Stimulated activated CD8-positive, alpha-beta memory T cell treated with anti-CD3 and anti-CD28 coated beads, Interleukin-15, amount 100 ng/mL, for 1 hour (primary cell): ENCODE measurements at places on chromosomes 12 and 14.

- DNase-seq: no peak
Measured at GRCh38 chr14:34833549-34834523, 41.3 kb downstream of the BAZ1A start.

GRCh38 chr14:62347562-62348011, 585.4 kb downstream of the SNAPC1 start:
- DNase-seq: no peak

DNA sequence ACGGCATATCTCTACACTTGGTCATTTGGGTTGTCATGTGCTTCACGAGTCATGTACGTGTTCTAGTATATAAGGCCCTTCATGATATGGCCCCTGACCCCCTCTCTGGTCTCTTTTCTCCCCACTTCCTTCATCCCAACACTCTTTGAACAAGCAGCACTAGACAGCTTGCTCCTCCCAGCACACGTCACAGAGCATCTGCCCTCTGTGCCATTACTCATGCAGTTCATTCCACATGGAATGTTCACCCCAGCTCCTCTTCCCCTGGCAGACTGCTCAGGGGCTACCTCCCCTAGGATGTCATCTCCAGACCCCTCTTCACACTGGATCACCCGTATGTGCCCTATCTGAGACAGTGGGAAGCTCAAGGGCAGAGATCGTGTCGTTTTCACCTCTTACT, 14.1 kb upstream of the LRP1-AS start:
- no peak for DNase-seq

DNA sequence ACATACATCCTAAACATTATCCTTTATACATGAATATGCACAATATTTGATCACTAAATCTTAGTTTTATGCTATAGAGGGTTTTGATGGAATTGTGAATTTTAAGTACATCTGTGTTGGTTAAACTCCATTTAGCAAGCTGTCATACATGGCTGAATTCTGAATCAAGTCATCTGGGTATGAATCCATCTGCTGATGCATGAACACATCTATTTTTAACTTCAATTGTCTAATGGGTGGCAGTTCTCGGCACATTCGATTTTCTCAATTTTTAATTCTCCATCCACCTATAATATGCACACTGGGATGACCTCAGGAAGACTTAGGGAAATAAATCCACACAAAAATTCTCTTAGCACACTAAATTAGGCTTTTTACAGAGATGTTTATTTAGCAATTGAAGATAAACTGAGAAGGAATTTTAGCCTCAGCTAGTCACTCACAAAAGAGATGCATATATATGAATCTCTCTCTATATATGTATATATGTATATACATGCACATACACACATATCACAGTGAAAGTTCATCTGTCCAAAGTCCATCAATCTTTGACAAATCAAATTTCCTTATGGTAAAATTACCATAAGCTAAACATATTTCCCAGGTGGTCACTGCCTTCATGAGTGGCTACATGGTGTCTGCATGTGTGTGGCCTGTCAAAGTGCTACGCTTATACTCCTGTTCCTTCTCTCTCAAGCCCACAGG, 44.5 kb upstream of the VPS33A start:
- DNase-seq: no peak

GRCh38 chr14:59278111-59278510, 89.6 kb downstream of the DAAM1 start:
- DNase-seq: no peak

- no peak for DNase-seq
Measured at GRCh38 chr14:84750284-84750683, 779.7 kb upstream of the FLRT2 start.

DNA sequence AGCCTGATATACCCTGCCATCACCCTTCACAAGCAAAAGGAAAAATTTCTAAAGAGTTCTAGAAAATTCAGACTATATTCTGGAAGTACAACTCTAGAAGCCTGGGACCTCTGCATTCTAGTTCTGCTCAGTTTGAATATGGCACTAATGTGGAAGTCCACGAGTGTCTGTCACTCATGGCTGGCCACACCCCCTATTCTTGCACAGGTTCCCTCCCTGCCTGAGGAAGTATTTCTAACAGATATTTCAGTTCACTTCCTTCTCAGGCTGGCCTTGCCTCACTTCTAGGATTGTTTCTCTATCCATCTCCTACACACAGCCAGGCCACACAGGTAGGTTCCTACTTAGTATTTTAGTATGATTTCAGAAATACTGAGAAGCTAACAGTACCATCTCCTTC, 67.4 kb downstream of the PHLDA1 start:
- no peak for DNase-seq

DNA sequence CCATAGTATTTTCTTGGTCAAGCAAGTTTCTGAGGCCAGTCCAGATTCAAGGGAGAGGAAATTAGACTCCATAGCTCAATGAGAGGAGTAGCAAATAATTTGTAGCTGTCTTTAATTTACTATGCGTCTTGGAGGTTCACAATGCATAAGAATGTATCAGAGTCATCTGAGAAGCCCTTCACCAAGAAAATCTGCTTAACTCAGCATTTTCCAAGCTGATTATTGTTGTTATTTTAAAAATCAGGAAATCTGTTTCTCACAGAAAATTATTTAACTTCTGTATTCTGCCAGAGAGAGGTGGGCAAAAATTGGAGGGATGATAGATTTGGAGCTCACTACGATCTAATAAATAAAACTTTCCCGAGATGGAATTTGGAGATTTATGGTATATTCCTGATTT, 72.0 kb downstream of the SMOC1 start:
- DNase-seq: no peak

DNA sequence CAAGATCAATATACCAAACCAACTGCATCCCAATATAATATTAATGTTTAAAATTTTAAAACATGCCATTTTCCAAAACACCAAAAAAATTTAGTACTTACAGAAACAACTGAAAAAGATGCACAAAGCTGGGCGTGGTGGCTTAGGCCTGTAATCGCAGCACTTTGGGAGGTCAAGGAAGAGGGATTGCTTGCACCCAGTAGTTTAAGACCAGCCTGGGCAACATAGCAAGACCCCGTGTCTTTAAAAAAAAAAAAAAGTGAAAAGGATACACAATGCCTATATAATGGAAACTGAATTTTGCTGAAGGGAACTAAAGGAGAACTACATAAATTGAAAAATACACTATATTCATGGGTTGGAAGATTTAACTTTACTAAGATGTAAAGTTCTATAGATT, 149.5 kb downstream of the RMST start:
- no peak for DNase-seq

- no peak for DNase-seq
Measured at GRCh38 chr12:66003951-66004350, 126.6 kb downstream of the LLPH start.

- no peak for DNase-seq
Measured at GRCh38 chr12:16692099-16692498, 86.1 kb upstream of the LMO3 start.

DNA sequence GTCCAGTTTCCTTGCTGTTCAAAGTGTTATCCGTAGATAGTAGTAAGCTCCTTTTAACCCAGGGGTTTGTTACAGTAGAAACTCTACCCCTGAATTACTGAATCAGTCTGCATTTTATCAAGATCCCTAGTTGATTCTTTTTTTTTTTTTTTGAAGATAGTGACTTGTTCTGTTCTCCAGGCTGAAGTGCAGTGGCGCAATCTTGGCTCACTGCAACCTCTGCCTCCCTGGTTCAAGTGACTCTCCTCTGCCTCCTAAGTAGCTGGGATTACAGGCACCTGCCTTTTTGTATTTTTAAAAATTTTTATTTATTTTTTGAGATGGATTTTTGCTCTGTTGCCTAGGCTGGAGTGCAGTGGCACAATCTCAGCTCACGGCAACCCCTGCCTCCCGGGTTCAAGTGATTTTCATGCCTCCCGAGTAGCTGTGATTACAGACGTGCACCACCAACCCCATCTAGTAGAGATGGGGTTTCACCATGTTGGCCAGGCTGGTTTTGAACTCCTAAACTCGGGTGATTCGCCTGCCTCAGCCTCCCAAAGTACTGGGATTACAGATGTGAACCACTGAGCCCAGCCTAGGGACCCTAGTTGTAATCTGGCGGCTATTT, 10.5 kb downstream of the LARP4 start:
- DNase-seq: no peak

DNA sequence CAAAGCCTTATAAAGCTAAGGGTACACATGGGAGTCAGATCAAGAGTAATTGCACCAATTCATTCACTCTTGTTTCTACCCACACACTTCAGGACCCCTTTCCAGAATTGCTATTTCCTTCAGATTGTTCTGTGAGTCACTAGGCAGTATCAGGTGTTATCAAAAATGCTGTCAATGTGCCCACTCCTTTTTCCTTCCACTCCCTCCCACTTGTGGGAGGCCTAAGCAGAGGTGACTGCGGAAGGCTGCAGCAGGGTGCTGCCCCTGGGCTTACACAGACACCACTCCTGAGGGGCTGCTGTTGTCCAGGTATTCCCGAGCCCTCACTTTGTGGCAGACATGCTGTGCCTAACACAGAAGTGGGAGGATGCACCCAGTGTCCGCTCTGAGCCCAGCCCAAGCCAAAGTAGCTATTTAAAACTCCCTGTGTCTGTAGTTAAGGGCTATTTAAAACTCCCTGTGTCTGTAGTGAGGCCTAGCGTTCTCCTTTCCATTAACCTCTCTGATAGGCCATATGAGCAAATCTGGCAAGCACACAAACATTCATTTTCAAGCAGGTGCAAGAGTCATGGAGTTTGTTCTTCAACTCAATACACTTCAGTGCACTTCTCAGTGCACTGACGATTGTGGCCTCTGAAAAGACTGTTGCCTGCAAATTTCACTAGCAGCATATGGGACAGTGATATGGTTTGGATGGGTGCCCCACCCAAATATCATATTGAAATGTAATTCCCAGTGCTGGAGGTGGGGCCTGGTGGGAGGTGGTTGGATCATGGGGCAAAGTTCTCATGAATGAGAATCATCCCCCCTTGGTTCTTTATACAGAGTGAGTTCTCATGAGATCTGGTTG, 117.8 kb downstream of the PHLDA1 start:
- no peak for DNase-seq

DNA sequence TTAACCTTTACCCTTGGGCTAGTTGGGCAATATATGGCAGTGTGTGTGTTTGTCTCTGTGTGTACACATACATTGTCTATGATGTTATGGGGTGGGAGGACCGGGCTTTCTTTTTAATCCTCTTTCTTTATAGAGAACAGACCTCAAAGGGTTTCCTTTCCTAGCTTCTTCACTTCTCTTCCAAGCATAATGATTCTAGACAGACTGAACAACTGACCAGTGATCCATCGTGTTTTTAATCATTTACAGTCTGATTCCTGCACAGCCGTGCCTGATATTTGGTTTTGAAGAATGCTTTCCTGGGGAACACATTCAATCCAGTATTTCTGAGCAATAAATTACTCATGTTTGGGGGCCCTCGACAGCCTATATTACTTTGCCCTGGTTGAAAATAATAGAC, 481.1 kb upstream of the DCN start:
- no peak for DNase-seq

- no peak for DNase-seq
Measured at GRCh38 chr14:22798528-22798927, 16.7 kb downstream of the SLC7A7 start.

- peak; percentile 14 for DNase-seq
Measured at GRCh38 chr12:52052468-52053186, 1.4 kb downstream of the NR4A1 start.

DNA sequence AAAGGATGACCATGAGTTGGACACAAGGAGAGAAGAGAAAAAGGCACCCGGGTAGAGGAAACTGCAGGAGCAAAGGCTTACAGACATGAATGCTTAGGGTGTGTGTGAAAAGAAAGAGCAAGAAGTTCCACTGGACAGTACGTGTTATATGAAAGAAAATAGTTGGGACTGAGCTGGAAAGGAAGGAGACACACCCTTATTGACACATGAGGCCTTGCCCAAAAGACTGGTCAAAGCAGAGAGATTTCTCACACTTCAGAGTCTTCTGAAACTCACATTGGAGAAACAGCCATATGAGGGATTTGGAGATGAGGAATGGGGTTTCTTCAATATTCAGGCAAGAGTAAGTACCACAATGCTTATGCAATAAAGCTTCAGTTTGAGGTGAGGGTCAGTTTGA, 56.0 kb downstream of the TTC9 start:
- DNase-seq: no peak

GRCh38 chr14:55059333-55059732, 7.9 kb downstream of the MAPK1IP1L start:
- no peak for DNase-seq

DNA sequence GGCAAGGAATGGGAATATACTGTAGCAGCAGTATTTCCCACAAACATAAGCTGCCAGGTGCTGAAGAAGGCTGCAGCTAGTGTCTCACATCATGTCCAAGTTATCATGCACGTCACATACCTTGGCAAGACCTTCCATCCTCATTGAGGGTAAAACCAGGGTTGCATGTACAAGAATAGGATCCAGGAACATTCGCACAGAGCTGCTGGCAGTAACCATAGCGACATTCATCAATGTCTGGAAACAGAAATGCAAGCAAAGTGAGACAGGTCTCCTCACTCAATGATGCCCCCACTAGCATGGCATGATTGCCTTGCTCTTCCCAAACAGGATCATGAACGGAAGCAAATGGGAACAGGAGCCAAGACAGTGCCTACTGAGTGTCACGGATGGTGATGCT, 23.8 kb upstream of the TC2N start:
- DNase-seq: no peak

DNA sequence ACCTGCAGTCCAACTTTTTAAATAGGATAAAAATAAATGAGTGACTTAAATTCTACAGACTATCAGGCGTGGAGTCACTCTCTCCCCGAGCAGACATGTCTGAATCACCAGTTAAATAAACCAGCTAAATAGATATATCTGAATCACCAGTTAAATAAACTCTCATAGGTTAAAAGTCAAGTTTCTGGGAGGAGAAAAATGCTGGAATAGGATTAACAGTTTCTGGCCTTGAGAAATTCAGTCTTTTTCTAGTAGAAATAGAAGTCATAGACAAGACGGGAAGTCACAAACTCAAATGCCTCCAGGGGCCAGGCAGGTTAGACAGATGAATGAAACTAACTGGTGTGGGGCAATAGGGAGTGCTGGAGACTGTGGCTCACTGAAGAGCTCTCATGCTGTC, 258.6 kb upstream of the TMEM132C start:
- DNase-seq: no peak

DNA sequence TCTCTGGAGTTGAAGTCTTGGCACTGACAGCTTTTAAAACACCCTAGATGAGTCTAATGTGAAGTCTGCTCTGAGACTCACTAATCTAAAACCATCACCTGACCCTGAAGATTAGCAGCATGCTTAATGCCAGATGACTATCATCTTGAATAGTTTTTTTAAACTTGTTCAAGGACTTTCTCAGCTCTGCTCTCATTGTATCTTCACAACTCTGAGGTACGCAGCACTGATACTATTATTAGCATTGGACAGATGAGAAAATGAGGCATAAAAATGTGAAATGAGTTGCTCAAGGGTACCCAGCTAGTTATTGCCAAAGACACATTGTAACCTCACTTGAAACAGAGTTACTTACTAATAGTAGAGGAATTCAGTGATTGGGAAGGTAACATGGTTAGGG, 4.8 kb downstream of the SLC38A1 start:
- DNase-seq: no peak

GRCh38 chr14:99586054-99586760, 17.8 kb downstream of the CCDC85C start:
- DNase-seq: no peak
